Activated naive CD4-positive, alpha-beta T cell treated with anti-CD3 and anti-CD28 coated beads, Interleukin-2, amount 50 U/mL, for 72 hours (primary cell): ENCODE measurements at places on chromosomes 6 and 20.

DNA sequence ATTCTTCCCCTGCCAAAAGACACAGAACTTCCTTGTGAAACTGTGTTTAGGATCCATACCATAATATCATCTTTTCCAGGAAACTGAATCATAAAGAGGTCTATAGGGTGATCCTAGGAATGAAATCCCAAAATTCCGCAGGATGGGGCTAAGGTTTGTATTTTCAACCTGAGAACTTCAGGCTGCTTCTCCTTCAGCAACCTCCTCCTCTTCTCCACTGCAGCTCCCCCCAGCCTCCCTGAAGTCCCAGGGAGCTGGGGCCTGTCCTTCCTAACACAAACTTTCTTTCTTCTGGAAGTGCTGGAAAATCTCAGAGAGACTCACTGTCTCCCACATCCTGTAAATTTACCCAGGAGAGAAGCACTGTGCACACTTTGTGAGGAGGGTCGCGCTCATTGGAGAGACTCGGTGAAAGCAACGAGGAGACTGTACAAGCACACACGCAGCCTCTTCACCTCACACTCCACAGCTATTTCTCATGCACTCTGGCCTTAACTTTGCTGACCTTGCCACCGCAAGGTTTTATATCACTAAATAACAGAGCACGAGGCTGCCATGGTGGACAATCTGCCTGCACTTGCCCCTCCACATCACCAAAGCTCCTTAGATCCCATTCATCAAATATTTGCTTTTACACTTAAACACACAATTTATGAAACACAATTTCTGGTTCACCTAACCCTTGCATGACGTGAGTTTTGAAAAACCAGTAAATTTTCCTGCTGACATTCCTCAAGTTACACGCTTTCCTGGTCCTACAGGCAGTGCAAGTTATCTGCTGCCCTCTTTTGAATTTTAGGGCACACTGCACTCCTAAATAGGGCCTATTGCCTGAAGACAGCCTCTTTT lies 14.3 kb downstream of the ID4 start:
- DNase-seq: no peak

DNA sequence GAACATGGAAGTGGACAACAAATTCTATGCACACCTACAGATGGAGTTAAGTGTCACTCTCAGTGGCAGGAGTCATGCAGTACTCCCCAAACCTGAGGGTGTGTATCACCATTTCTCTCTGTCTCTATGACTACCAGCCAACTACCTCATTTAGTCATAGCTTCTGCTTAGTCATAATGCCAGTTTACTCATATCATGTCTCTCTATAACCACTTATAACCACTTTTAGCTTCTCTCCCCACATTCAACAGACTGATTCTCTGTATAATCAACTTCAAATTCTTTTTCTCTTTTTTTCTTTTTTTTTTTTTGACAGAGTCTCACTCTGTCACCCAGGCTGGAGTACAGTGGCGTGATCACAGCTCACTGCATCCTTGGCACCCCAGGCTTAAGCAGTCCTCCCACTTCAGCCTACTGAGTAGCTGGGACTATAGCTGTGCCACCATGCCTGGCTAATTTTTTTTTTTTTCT lies 13.8 kb upstream of the GTF3C6 start:
- DNase-seq: peak; percentile 44

DNA sequence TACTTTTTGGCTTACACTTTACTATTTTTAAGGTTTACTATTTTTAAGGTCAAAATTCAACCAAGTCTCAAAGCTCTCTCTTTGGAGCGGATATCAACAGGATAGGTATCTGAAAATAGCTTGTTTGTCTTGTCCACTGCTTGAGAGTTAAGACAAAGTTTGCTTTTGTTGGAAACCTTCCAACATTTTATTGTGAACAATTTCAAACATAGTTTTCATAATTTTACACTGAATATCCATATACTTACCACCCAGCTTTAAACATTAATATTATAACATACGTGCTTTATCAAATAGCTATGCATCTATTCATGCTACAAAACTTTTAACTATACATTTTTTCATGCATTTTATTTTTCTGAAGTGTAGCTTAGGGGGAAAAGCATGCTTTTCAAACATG lies 109.9 kb downstream of the FYN start:
- no peak for DNase-seq

DNA sequence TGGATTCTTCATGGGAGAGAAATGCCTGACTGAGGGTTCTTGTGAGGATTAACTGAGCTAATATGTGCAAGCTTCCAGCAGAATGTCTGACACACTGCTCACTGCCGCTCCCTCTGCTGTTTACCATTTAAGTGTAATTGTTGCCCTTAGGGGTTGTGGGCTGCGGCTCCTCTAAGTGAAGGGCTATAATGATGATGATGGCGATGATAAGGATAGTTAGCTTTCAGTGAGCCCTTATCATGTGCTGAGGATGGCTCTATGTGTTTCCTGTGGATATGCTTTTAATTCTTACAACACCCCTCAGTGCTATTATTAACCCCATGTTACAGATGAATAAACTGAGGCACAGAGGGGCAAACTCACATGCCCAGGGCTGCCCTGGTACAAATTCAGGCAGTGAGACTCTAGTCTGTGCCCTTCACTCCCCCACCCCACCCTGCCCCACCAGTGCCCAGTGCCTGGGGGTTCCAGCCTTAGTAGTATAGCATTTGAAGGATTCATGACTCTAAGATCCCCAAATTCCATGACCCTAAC lies 33.4 kb downstream of the TGM2 start:
- no peak for DNase-seq

DNA sequence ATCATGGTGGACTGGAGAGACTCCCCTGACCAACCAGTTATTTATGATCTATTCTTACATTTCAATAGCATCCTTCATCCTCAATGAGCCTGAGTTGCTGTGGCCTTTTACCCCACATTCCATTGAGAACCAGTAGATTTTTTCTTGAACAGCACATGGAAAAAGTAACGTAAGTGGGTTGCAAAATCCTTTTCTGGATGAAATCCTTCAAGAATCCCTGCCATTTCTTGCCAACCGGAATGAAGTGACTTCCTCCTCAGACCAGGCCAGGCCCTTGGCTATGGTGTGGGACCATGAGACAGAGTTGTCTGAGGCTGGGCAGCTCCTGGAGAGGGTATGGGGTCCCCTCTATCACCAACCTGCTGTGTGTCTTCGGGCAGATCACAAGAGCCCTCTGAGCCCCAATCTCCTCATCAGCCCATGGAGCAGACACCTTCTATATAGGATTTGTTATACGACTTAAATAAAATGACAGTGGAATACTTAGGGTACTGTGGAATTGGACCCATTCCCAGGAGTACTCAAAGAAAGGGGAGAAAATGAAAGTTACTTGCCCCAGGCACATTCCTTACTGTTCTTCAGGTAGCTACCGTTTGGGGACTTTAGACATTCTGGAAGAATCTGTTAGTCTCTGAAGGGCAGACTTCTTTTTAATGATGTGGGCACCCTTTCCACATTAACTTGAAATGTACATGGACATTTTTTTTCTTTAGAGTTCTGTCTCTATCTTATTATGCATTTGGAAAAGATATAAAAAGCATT lies 10.9 kb downstream of the EYA2 start:
- DNase-seq: no peak

GRCh38 chr6:93040375-93040774 lies 379.0 kb downstream of the EPHA7 start:
- no peak for DNase-seq

DNA sequence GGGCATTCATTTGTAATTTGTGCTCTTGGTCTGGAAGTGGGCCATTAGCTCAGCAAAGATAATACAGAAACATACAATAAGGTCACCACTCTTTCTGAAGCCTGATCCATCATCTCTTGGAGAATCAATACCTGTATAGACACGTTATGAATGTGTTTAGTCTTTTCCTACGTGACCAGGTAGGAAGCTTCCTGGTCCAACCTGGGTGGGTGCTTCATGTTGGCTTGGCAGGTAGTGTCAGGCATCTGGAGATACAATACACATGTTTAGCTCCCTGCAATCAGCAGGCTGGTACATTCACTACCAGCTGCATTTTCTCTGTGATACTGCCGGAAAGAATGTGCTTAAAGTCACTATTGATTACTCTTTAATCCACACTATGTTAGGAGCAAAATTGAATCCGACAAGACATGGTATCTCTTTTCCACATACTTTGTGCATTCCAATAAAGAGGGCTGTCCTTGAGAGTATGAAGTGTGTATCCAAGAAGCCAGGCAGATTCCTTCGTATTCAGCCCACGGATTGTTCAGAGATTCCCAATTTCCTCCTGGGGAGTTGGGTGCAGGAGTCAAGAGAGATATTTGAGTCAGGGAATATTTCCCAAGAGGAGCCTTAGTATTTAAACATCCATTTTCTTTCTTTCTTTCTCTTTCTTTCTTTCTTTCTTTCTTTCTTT lies 49.9 kb upstream of the RANBP9 start:
- no peak for DNase-seq

GRCh38 chr6:111150577-111150976 lies 63.3 kb downstream of the SLC16A10 start:
- no peak for DNase-seq

GRCh38 chr6:123201869-123202372 lies 205.9 kb downstream of the CLVS2 start:
- no peak for DNase-seq

DNA sequence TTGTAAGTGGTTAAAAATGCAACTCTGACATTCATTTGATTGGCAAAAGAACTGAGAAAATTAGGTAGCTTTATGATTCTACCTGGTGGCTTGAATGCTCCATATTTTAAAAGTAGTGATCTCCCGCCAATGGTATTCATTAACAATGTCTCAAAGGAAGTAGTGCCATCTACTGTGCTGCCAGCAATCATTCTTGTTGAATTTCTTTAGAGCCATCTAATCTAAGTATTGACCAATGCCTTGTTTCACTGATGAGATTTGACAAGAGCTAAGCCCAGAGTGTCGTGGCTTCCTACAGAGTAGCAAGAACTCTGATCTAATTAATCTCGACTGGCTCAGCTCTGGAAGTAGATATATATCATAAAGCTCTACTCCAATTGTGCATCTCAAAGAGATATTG lies 696.7 kb downstream of the C6orf118 start:
- DNase-seq: no peak

- DNase-seq: no peak
These were observed 6.9 kb downstream of the SPDEF start for GRCh38 chr6:34549026-34549803.

- DNase-seq: no peak
These were observed 134.8 kb upstream of the FOXA2 start for GRCh38 chr20:22719167-22719591.

- no peak for DNase-seq
These were observed 223.1 kb downstream of the EYA2 start for GRCh38 chr20:47117773-47118172.

DNA sequence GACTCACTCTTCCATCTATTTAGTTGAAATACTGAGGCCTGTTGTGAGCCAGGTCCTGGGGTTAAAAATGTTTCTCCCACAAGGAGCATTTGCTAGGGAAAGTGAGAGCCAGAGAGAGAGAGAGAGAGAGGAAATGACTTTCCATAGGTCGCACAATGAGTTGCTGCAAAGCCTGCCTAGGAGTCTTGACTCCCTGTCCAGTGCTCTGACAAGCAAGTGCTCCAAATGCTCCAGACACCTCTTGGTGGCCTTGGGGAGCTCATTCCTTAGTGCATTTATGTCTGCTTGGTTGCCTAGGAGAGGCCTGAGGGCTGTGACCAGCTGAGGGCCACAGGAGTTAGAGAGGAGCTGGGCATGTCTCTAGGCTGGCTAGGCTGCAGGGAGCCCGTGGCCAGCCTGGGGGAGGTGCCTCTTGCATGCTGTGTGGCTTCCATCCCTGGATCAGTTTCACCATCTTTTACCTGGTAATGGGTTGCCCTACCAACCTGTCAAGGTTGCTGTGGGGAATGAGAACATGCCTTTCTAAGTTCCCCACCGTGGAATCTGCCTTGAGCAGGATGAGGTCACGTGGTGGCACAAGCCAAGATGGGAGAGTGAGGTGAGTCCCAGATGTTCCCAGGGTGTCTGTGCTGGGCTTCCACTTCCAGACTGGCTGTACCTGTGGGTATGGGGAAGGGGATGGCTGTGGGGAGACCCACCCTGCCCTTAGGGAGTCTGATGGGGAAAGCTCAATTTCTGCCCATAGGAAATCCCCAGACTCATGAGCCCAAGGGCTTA lies 105.0 kb downstream of the VEGFA start:
- no peak for DNase-seq

- DNase-seq: no peak
These were observed 80.7 kb downstream of the THBS2 start for GRCh38 chr6:169172946-169173345.

- no peak for DNase-seq
These were observed 43.3 kb downstream of the IRAK1BP1 start for GRCh38 chr6:78910591-78911171.

DNA sequence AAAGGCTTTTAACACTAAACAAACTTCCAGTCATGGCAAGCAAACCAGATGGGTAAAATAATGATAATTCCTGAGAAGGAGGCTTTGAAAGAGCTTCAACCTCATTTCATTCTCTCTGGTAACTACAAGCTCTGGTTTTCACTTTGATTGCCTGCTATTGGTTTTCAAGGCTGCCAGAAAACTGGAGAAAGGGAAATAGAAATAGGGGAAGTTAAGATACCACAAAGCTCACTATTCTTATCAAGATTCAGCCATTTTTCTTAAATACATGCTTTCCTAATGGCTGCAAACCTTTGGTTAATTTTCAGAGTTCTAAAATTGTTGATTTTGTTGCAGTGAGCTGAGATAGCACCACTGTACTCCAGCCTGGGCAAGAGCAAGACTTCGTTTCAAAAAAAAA lies 42.5 kb upstream of the NELFCD start:
- no peak for DNase-seq

- no peak for DNase-seq
These were observed 135.3 kb upstream of the CENPW start for GRCh38 chr6:126204598-126204997.

DNA sequence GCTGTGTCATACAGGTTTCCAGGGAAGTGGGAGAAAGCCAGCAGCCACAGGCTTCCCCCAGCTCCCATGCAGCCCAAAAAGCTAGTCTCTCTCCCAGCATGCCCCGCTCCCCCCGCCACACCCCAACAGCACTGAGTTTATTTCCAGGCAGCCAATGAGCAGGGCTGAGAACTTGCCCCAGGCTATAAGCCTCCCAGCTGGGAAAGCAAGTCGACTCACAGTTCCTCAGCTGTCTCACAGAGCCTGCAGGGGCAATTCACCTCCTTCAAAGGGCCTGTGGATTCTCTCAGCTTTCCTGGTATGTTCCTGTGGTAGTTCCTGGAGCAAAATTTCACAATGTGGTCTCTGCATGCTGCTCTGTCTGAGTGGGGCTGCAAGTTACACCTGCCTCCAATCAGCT lies 34.2 kb downstream of the PAX1 start:
- no peak for DNase-seq

- no peak for DNase-seq
These were observed 62.8 kb upstream of the TFB1M start for GRCh38 chr6:155377061-155377460.

DNA sequence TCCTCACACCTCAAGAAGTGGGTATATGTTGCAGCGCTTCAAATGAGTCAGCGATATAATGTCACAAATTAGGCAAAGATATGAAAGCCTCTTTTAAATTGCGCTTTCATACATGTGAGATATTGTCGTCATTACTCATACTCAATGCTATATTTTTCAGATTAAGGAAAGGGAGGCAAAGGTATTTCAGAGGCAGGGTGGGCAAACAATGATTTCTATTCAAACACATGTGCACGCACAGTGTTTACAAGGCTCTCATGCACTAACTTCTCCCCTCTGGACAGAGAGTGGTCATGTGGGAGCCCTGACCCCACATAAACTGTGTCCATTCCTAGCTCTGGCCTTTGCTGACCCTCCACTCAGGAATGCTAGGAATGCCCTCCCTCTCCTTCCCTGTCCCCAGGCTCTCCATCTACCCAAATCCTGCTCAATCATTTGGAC lies 112.1 kb upstream of the TMEM170B start:
- no peak for DNase-seq

- no peak for DNase-seq
These were observed 157.1 kb upstream of the CENPW start for GRCh38 chr6:126182650-126183311.
